ENCODE measurements at places on chromosomes 7 and 10.
A peak's percentile ranks its signal among the peaks of the same experiment; 100 is the strongest.

DNA sequence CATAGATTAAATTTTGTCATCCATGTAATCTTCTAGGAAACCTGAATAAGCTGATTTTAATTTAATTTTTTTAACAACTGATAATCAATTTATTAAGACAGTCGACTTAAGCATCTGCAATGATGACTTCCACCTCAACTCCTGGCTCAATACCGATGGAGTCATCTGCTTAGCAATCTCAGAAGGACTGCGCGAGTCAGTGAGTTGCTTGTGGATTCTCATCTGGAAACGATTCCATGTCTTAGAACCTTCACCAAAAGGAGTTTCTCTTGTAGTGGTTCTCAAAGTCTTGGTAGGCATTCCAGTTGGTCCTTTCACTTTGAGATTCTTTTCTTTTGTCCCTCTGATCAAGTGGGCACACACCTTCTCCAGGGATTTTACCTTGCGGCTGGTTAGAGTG, 85.5 kb downstream of the XRCC2 start:
- no peak for DNase-seq

GRCh38 chr10:30917789-30918188, 113.9 kb downstream of the ZNF438 start:
- DNase-seq = no peak

DNA sequence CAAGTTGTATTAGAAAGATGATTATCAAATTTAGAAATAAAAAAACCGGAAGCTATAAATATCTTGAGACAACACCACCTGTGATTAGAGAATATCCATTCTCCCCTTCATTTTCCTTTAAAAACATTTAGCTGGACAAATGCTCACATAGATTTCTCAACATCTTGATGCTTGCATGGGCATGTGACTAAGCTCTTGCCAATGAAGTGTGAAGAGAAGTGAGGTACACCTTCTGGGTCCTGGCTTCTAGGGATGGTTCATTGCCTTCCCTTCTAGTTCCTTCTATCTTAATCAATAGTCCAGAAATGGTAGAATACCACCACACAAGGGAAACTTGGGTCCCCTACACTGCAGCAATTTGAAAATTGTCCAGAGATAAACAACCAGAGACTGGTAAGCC, 41.0 kb downstream of the WAPL start:
- DNase-seq = no peak

DNA sequence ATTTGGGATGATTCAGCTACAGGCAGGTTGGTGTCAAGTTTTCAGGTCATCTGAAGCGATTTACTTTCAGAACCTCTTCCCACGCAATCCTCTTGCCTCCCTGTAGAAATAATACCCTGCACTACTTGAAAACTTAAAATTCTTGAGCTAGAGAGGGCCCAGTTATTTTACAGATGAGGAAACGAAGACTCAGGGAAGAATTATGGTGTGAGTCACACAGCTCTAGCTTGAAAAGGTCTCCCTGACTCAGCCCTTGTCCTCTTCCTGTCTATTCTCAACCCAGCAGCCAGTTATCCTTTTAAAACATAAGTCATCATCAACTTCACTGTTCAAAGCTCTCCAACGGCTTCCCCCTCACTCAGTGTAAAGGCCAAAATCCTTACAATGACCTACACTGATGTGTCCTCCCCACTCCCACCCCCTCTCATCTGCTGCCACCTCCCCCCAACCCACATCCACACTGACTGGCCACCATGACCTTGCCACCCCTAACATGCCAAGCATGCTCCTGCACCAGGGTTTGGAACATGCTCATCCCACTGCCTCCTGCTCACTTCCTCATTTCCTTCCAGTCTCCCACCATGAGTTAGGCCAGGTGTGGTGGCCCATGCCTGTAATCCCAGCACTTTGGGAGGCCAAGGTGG, 3.4 kb downstream of the DNMBP start:
- DNase-seq = peak; percentile 43

GRCh38 chr10:11057994-11058393, 40.3 kb downstream of the CELF2 start:
- DNase-seq = no peak

DNA sequence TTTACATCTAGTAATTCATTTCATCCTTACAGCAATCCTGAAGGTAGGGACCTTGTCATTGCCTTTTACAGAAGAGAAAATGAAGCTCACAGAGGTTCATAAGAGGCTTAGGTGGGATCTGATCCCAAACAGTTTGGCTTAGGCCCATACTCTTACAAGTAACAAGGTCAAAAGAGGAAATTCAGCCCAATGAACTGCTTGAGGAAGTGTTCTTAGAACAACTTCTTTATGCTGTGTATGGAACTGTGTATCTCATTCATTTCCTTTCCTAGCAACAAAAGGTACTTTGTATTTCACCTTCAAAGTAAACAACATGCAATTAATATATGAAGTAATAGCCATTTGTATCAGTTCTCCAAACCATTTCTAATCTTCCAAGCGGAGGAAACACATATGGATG, 79.3 kb downstream of the AVL9 start:
- DNase-seq = no peak

GRCh38 chr7:148901178-148901577, 17.1 kb upstream of the EZH2 start:
- DNase-seq = no peak

DNA sequence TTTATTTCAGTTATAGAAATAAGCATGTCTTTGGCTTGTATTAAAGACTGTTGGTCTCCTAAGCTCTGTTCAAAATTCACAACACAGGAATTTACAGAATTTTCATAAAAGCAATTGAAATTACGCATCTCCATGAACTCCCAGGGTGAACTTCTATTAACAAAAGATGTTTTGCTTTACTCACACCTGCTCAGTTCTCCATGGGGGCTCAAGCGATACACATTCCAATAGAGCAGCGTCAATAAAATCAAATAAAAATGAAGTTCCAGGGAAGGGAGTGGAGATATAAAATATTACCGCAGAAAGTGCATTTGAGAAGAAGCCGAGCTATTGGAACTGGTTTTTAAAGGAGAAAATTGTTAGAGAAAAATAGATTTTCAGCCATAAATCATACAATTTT, 41.5 kb upstream of the ZNF438 start:
- no peak for DNase-seq

GRCh38 chr10:119290301-119291048, 83.1 kb downstream of the GRK5 start:
- DNase-seq = no peak

- DNase-seq = peak; percentile 4
Measured at GRCh38 chr7:12291870-12292269, 80.8 kb downstream of the TMEM106B start.

DNA sequence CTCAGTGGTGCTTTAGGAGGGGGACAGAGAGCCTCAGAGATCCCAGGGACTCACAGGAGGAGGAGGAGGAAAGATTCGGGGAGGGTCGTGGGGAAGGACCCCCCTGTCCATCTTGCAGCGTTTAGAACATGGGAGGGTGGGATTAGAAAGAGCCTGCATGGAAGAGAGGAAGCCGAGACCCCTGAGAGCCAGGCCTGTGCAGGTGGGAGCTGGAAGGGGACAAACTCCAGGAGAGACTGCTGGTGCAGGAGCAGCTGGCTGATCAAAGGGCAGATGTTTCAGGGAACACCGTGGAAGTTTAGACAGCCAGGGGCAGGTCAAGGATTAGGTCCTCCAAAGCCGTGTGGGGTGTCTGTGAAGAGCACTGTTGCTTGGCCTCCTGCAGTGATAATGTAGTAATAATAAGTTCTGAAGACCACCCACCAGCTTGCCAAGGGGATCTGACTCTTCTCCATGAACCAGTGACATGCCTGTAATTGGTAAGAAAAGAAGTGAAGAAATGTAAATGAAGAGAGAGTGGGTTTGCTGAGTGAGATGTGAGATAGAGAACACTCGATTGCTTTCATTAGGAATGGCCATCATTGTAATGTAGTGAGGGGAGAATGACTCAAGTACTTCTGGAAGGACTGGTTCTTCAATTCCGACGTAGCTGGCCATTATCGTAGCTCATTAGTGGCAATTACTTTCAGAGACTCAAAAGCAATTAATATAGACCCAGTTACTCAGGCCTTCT, 425.6 kb downstream of the PAXIP1 start:
- no peak for DNase-seq

DNA sequence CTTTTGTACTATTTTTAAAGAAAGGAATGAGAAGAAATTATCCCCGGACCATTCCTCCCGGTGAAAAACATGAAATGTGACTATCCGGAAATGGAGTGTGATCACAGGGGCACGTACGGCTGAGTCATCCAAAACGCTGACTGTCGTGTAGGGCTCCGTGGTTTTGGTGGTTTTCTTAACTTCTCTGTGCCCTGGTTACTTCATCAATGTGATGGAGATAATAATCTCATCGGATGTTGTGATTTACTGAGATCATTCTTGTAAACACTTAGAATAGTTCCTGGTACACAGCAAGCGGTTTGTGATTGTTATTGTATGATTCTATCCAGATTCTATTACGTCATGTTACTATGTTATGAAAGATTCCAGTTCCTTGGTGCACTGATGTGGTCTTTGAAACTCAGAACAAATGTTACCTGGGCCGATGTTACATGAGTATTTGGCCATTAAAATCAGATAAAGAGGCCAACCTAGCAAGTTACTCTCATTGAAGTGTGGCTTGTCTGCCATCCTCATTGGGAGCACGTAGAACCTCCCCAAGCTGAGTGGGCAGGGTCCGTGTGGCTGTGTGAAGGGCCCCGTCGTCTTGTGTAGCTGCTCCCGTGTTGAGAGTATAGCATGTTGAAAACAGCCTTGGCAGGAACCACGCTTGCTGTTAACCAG, 99.5 kb downstream of the CAMK1D start:
- peak; percentile 91 for DNase-seq

DNA sequence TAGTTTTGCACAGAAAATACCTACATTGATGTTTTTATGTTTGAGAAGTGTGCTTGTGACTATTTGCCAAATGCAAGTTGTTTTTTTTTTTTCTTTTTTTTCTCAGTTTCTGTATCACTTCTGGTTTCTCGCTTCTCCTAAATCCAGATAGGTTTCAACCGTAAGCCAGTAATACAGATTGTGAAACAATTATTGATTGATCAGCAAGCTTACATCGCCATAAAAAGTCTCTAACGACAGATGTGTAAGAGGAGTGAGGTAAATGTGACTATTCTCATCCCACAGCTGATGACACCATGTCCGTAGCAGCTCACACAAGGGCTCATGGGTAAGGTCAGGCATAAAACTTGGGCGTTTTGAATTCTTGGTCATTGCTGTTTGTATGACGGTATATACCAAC, 202.8 kb upstream of the AKR1E2 start:
- DNase-seq = no peak

DNA sequence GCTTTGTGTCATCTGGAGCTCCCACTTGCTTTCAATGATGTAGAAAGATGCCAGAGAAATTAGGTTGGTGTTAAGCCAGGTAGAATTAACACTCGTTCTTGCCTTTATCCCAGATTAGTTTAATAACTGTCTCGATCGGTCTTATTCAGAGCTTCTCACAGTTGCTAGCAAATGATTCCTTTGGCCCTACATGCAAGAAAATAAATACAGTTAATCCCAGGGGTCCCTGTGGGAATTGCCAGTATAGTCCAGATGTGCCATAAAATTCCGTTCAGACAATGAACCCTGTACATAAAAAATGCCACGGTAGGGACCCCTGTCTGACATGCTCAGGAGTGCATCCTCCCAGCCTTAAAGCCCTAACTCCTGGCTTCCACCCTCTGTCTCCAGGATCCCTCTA, 207.5 kb downstream of the ARHGAP12 start:
- no peak for DNase-seq

DNA sequence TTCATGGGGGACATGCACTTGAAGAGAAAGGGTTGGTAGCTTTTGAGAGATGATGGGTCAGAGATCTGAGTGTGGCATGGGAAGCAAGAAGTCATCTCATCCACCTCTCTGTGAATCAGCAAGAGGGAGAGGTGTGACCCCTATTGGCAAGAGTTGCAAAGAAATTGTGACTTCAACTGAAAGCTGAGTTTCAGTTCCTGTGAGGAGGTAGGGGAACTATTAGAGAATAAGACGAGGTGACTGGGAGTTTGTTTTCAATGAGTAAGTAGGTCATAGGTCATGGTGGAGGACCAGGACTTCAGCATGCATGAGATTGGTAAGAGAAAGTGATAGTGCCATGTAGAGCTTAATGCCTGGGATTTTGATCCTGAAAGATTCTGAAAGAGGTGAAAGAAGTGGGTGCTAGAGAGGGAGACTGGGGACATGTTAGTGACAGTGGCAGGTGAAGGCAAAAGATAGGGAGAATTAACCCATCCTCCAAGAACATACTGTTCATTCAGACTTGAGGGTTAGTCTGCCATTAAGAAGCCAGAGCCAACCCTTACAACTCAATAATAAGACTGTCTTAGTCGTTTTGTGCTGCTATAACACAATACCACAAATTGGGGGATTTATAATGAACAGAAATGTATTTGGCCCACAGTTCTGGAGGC, 75.5 kb upstream of the CAPZA2 start:
- peak; percentile 59 for DNase-seq

DNA sequence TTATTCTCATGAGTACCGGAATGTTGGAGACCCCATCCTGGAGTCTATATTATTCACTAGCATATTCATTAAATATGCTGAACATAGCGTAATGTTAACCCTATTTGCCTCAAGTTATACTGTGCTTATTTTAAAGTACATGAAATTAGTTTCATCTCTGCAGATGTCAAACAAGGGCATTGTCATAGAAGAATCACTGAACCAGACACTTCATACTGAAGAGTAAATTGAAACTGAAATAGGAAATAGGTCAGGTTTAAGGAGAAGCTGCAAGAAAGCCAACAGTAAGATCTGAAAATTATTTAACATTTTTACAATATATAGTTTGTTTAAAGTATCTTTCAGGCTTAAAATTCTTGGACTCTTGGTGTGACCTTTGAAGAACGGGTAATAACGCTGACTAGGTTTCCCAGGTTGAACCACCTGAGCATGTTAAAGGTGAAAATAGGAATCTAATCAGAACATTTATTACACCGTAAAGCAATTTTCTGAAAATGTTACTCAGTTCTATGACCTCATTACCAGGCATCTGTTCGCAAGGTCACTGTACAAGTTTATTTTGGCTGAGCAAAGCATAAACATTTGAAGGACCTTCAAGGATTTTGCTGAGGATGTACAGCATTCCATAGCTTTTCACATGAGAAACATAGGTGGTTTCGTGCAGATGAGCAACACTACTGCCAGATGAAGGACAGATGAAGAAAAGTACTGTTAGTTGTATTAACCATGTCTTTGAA, 82.7 kb downstream of the REEP3 start:
- no peak for DNase-seq

- peak; percentile 37 for DNase-seq
Measured at GRCh38 chr10:21372651-21373410, 152.7 kb downstream of the SKIDA1 start.

DNA sequence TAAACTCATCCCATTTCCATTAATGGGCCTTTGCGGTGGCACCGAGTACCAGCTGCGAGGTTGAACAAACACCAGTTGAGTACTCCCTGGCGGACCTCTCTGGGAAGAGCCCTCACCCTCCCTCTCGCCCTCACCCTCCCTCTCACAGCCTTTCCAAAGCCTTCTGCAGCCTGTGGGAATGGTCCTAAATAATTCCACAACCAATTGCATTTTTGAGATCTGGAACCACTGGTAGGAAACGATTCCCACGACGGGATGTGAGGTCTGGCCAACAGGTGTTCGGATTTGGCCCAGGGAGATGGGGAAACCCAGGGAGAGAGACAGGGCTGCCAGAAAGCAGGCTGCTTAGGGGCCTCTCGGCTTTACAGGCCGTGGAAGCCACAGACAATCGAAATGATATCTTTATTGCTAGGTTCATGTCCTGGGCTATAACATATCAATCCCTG, 5.3 kb downstream of the PTF1A start:
- no peak for DNase-seq
